ENCODE measurements at places on chromosomes 7 and 10.
A peak's percentile ranks its signal among the peaks of the same experiment; 100 is the strongest.

- no peak for DNase-seq
Observed at GRCh38 chr10:111972109-111972508, 211.5 kb downstream of the GPAM start.

DNA sequence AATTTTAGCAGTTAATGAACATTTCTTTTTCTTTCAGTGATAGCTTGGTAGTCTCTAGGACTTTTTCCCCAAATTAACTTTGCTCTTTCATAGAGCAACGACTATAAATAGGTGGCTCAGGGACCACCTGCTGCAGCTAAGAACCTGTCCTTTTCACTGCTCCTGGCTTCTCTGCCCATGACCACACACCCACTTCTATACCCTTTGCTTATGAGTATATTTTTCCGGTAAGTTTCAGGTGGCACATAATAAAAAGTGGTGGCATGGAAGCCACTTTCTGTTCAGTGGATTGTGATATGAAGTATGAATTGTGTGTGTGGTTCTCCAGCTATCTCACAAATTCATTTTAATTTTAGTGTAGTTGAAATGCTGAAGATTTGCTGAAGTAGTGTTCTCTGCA is 1.2 kb downstream of the ING3 start:
- DNase-seq, result no peak

DNA sequence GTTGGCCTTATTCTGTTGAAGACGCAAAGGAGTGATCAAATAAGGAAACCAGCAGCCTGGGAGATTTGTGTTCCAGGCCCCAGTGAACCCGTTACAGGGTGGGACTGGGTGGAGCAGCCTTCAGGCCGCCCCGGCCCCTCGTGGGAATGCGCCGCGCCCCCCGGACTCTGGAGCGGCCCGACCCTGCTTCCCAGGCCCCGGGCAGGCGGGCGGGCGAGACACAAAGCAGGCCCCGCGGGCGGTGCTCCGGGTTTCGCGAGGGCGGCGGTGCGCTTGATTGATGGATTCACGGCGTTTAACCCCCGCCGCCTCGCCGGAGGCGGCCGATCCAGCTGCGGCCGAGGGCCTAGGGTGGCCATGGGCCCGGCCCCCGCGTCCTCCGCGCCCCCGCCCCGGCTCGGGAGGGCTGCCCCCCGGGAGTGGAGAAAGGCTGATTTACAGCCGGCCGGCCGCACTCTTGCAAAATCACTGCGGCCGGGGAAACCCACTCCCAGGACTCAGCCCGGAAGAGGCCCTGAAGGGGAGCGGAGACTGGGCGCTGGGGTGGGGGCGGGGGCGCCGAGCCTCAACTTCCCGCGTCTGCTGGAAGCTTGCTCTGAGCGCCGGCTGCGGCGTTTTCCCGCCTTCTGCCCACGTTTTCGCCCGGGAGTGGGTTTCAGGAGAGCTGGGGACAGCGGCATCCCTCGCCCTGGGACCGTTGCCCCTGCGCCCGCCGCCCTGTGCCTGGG is 299.6 kb upstream of the NFE2L3 start:
- peak; percentile 21 for DNase-seq

DNA sequence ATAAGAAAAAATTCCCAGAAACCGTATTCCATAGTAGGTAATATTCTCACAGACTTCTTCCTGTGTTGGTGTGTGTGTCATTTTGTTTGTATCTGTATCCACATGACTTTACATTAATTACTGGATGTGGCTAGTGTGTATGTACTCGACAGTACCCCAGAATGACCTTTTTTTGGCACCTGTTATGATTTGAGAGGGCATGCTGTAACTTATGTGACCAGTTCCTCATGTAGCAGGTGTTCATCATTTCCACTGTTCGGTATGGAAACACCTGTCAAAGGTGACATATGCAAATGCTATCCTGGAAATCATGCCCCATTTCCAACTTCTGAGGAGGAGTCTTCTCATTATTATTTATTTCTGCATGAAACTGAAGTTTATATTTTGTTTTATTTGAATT is 89.3 kb downstream of the ZMYND11 start:
- DNase-seq, result no peak

DNA sequence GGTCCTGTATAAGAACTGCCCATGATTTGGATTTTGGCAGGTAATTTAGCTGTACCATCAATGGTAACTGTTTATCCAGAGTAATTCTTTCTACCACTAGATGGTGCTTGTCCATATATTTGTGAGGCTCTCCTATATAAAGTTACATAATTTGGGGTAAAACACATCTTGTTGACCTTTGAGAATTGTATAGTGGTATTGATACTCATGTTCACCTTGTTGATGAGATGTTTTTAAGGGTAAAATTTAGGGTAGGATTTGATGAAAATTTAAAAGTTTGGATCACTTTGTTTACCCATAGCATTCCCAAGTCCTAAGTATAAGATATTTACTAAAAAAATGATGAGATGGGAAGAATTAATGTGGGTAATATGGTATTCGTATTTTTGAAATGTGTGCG is 31.6 kb downstream of the ST7 start:
- DNase-seq, result no peak

- no peak for DNase-seq
Observed at GRCh38 chr7:108460964-108461363, 4.7 kb upstream of the NRCAM start.

GRCh38 chr10:86267286-86268195 is 99.1 kb downstream of the GRID1 start:
- DNase-seq, result no peak

DNA sequence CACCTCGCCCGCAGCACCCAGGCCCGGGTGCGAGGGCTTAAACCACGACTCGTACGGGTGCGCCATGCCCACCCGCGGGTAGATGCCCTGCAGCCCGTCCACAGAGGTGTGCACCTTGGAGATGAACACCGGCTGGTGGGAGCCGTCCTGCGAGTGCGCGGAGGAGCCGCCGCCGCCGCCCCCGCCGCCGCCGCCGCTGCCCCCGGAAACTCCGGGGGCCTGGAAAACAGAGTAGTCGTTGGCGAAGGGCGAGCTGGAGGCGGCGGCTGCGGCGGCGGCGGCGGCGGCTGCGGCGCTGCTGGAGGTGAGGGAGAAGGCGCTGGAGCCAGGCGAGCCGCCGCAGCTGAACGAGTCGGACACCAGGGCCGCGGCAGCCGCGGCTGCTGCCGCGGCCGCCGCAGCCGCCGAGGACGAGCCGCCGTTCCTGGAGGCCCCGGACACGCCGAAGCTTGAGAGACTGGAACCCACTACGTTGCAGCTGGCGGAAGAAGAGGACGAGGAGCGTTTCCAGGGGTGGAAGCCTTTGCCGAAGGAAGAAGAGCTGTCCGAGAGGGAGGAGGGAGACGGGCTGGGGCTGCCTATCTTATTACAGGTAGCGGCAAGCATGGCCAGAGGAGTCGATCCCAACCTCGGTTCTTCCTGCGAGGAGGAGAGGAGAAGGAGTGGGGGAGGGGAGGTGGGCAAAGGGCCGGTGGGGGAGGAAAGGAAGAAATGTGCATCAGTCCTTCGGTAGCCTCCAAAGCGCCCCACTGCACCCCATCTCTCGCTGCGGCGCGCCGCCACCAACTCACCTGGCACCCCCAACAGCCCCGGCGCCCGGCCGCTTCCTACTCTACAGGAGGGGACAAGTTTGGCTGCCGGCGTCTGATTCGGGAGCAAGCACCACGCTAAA is 1.3 kb downstream of the SP8 start:
- no peak for DNase-seq

- no peak for DNase-seq
Observed at GRCh38 chr10:18419945-18420344, 231.4 kb downstream of the NSUN6 start.

- DNase-seq, result no peak
Observed at GRCh38 chr7:43198599-43199090, 86.2 kb downstream of the HECW1 start.

DNA sequence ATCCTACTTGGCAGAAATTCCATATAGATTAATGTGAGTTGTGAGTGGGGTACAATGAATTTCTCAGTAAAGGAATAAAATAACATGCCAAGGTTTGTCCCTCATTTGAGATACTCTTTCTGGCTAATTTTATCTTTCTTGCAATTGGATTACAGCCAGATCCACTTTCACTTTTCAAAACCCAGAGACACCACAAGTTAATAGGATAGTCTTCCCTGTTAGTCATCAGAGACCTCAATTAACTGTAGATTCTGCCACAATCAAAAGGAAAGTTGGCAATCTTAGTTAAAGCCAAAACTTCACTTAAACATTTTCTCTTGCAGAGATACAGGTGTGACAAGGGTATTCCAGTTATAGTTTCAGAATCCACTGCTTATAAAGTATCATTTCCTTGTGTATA is 91.4 kb upstream of the PHYHIPL start:
- no peak for DNase-seq
